NCI-H1694 treated with DMSO at 0.1 percent for 48 hours (cell line): ENCODE measurements at places on chromosomes 5 and 9.
A peak's percentile ranks its signal among the peaks of the same experiment; 100 is the strongest.

GRCh38 chr9:4970970-4971641, 14.0 kb upstream of the JAK2 start:
- no peak for DNase-seq

DNA sequence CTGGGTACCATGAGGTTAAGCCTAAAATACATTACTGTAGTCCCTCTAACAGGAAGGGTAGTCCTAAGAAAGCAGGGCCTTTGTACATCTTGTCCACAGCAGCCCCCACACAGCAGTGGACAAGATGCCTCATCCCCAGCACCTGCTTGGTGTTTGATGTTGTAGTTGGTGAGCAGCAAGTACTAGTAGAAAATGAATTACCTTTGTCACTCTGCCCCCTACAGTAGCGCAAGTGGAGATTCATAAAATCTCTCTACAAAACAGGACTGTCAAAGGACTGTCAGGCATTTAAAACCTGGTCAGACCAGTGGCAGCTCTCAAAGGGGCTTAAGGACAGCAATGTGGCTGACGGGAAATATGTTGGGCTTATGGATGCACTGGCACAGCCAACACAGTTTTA, 122.5 kb downstream of the TMEM174 start:
- DNase-seq, result peak; percentile 38

DNA sequence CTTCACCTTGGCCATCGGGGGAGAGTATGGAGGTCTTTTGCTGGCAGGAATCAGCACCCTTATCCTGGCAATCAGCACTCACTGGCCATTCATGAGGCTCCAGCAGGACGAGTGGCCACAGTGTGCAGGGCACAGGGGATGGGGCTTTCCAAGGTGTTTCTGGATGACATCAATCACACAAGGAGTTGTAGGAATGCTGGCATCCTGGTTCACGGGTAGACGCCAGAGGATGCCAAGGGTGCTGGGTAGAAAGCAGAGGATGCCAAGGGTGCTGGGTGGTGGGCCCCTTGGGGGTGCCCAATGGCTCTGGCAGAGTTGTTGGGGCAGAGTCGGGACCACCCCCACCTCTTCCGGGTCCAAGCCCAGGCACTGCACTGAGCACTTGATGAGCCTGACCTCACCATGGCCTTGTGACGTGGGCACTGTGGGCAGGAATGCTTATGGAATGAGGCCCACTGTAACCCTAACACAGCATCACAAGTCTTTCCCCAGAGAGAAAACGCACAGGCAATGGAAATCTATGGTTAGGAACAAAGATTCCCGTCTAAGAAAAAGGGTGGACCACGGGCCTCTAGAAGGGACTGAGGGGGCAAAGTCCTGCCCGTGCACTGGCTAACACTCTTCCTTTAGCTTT, 29.1 kb downstream of the CEL start:
- DNase-seq, result no peak

DNA sequence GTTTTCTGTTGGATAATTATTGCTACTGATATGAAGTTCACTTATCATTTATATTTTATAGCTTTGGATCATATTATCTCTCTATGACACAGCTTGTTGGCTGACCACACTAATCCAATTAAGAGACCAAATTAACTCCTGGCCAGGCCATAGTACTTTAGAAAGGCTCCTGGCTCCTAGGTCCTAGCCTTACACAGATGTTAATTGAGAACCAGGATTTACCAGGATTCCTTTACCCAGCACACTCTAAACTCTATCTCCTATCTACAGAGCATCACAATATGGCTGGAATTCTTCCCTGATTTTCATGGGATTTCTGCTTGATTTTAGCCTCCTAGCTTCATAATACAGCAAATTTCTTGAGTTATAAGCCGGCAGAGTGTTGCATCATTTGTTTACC, 80.3 kb downstream of the SLCO6A1 start:
- DNase-seq, result no peak

GRCh38 chr9:130535818-130536521, 43.4 kb upstream of the FUBP3 start:
- no peak for DNase-seq

DNA sequence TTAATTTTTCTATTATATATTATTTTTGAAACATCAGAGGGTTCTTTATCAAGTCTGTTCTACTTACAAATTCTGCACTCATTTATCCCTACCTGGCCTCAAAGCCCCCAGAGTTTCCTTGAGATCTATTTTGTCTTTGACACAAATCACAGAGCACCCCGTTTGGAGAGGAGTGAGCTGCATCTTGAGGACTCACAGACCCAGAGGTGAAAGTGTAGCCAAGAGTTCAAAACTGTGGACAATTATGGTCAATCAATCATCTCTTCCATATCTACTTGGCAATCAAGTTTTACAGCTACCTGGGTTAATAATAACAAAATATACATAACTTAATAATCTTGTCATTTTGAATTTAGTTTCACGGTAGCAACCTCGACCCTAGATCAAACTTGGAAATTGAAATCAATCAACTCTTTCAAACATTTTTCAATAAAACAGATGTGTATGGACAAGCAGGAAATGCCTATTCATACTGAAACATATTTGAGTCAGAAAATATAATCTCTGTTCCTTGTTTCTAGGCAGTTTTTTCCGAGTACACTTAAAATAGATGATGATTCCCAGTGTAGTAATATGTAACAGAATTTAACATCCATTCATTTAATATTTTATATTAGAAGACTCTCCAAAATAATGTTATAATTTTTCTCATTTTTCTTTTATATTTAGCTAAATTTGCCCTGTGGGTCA, 13.7 kb upstream of the SYK start:
- DNase-seq, result no peak

- no peak for DNase-seq
These were observed 78.9 kb upstream of the ADRB2 start for GRCh38 chr5:148747536-148747906.

DNA sequence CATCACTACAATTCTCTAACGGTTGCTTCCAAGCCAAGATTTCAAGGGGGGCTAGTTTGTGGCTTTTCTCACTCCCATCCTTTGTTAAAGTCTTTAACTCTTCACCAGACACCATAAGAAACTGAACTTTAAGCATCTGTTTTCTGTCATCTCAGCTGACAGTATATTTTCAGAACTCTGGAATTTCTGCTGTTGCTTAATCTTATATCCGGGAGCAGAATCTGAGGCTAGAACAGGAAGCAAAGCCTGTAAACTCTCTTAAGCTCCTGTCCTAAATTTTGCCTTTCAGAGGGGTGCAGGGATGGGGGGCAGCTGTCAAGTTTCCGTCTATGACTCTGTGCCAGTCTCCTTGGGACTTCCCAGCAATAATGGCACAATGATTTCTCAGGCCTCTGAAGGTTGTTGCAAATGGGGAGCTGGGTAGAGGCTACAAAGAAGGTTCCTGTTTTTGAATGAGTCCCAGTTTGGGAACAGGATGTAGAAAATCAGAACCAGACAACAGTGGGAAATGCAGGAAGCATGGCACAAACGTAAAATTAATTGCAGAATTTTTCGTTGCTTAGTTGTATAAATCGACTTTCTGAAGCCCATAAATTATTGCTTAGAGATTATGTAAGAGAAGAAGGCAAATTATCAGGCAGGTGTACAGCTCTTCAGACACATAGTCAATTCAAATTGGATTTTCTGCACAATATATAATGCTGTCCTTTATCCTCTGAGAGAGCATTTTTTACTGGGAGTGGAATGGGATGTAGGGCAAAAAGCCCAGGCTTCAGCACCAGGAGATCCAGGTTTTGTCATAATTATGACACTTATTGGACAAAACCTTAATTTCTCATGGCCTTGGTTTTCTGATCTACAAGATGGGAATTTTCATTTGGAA, 430.9 kb downstream of the DMAC1 start:
- DNase-seq, result no peak

DNA sequence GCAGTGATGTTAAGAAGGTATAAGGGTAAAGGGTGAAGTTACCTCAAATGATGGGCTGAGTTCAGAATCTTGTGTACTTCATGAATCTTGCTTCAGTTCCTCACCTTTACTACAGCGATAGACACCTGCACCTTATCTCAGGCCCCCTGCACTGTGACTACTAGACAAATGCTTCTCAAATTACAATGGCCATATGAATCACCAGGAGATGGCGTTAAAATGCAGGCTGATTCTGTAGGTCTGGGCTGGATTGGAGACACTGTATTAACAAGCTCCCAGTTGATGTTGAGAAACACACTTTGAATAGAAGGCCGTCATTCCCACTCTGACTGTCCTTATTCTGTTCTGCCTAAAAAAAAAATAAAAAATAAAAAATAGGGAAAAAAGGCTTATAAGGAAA, 29.8 kb downstream of the TARS1 start:
- DNase-seq, result peak; percentile 37

DNA sequence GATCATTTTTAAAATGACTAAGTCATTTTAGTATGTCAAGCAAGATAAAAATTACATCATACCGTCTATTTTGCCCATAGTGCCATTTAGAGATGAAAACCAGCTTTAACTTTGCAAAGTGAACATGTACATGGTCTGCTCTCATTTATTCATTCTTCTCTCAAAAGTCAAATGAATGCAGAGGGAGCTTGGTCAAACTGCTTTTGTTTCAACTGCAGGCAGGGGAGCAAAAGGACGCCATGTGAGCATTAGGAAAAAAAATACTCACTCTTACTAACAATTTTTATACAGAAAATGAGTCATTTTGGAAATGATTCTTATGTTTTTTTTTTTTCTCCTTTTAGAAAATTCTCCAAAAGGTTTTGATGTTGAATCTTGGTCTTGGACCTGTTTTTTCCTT, 15.7 kb downstream of the SCGB3A1 start:
- DNase-seq, result no peak

- peak; percentile 84 for DNase-seq
These were observed 630.6 kb upstream of the SEMA6A start for GRCh38 chr5:117204926-117205869.
